ENCODE measurements at places on chromosomes 1 and 21.

GRCh38 chr1:229627003-229627402, 956 bp downstream of the URB2 start:
- DNase-seq: no peak

DNA sequence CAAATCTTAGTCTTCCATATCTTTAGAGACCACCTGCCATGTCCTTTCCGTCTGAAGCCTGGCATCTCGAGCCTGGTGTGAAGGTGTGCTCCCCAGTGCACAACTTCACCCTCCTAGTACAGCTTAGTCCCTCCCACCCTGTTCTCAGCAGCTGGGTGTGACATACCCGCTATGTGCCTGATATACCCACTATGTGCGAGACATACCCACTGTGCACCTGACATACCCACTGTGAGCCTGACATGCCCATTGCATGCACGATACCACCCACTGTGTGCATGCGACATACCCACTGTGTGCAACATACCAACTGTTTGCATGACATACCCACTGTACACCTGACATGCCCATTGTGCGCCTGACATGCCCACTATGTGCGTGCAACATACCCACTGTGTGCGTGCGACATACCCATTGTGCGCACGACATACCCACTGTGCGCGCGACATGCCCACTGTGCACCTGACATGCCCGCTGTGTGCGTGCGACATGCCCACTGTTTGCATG, 3.0 kb upstream of the RRP1 start:
- no peak for DNase-seq

DNA sequence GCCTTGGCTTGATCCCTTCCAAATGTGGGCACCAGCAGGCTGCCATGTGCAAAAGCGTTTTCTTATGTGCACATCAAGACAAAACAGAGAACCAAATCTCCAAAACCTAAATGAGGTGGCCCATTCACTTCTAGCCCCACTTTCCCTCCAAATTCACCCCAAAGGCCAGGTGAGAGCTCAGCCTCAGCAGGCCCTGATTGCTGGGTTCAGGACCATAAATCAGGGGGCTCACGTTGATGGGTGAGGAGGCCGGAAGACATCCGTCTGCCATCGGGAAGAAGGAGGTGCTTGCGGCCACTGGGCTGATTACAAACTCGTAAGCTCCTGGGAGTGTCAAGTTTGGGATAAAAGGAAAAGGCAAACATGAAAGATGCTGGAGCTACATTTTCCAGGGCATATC, 86.7 kb upstream of the CLDN14 start:
- DNase-seq: no peak

- DNase-seq: no peak
Measured at GRCh38 chr21:33643658-33644311, 1.5 kb downstream of the ITSN1 start.

DNA sequence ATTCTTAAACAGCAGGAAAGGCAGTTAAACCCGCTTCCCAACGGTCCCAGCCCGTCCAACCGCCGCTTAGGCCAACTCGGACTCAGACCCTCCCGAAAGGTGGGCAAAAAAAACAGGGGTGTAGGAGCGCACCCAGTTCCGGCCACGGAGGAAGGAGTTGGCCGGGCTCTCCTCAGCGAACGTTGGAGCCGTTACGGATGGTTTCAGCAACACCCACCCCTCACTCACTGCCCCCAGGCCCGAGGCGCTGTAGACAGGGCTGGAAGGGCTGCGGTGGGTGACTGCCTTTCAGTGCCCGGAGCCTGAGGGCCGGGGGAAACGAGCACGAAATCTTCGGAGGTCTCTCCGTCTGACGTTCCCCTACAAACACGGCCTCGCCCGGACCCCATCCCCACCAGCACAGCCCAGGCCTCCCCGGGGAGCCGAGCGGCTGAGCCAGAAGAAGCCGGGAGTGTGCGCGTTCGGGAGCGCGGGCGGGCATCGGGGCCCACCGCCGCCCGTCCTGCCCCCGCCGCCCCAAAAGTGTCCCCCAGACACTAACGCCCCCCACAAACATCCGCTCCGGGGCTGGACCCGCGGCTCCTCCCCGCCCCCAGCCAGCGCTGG, 1.3 kb downstream of the KDM5B start:
- DNase-seq: peak; percentile 62

DNA sequence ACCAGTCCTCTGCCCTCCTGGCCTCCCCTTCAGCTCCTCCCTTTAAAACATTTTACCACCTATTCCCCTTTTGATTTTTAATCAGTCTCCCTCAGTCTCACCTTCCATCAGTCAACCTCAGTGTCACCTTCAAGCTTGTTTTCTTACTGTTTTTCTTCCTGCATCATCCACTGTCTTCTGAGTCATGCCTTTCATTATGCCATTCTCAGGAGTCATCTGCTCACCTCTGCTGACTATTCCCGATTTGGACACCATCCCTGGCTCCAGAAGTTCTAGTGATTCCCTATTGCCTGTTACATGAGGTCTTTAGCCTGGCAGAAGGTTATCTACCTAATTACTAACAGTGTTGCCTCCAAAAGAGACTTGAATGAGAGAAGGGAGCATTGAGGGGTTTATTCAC, 23.9 kb downstream of the NFASC start:
- no peak for DNase-seq

DNA sequence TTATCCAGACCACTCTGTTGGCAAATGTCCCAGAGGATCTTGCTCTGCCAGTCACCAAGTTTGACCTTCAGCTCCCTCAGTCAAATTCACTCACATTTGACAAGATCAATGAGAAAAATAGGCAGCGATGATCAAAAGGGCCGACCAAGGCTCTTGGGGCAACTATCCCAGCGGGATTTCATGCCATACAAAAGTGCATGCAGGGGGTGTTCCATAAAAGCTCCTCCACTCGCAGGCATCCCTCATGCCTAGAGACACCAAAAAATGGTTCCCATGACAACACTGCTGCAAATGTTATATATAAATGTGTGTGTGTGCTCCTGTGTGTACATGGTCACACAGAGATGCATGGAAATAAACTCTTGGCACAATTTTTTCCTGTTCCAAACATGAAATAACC, 16.2 kb upstream of the EIF4G3 start:
- no peak for DNase-seq

DNA sequence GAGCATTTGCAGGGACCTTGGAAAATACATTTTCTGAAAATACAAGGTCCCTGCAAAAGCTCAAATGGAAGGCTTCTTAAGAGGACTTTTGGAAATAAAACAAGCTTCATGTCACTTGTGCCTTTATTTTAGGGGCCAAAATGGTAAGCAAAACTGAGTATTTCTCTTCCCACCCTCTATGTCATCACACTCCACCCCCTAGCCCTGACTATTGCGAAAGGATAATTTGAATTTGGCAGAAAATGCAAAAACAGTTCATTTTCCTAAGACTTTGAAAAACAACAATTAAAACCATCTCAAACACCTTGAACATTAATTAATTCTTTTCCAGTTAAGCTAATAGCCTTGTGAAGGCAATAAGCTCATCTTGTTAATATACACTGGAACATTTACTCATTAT, 201.7 kb downstream of the TM2D1 start:
- DNase-seq: no peak

GRCh38 chr21:39317134-39318090, 4.0 kb upstream of the BRWD1 start:
- DNase-seq: no peak

DNA sequence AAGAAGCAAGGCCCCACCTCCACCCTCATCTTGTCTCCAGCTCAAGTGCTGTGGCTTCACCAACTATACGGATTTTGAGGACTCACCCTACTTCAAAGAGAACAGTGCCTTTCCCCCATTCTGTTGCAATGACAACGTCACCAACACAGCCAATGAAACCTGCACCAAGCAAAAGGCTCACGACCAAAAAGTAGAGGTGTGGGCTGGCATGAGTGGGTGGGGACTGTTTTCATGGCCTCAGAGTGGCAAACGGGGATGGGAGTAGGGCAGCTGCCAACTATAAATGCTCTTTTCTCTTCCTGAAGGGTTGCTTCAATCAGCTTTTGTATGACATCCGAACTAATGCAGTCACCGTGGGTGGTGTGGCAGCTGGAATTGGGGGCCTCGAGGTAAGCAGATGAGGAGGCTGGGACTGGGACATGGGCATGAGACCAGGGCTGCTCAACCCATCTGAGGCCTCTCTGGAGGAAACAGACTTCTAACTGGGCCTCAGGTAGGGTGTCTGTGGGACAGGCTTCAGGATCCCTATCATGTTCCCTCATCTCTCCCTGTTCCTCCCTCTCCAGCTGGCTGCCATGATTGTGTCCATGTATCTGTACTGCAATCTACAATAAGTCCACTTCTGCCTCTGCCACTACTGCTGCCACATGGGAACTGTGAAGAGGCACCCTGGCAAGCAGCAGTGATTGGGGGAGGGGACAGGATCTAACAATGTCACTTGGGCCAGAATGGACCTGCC, 8.8 kb upstream of the P3R3URF start:
- no peak for DNase-seq

- no peak for DNase-seq
Measured at GRCh38 chr1:19511116-19511515, 25.8 kb upstream of the CAPZB start.

DNA sequence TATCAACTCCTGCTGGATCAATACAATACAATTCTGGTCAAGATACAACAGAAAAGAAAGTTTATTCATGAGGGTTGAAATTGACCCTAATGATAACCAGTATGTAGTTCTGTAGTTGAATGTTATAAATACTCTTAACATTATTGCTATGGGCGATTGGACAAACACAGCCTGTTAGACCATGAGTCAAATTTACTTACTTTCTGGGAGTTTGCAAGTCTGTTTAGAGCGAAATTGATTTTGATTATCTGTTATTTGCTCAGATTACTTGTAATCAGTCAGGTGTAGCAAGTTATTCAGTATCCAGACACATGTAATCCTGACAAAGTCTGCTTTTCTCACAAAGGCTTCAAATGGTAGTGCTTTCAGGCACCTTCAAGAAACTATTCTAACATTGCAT, 216.6 kb upstream of the B3GALT2 start:
- no peak for DNase-seq

GRCh38 chr1:205798577-205798976, 14.4 kb downstream of the SLC41A1 start:
- no peak for DNase-seq

DNA sequence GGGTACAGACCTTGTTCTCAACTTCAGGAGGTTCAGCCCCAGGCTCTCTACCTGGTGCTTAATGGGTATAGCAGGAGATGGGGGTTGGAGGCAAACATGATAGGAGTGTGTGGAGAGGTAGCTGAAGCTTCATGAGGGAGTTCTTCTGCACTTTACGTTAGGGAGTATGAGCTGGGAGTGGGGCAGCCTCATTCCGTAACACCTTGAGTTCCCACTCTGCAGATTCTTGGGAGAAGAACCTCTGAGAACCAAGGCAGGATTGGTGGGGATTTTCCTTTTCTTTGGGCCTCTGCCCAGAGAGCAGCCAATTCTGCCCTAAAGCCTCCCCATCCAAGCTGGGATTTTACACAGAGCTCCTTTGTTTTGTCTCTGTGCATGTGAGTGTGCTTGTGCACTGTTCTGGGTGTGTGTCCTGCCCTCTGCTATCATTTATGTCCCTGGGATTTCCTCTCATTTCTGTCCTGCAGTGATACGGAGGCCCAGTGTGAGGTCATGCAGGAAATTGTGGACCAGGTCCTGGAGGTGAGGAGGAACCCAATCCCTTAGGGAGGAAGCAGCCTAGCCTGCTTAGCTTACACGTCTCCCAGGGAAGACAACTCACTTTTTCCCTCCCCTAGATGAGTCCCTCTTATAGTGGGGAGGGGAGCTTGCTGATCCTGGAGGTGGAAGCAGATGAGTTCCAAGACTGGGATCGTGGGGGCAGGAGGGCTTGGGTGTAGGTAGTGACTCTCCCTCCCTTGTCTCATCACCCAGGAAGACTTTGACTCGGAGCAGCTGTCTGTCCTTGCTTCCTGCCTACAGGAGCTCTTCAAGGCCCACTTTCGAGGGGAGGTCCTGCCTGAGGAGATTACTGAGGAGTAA, 11.6 kb upstream of the SLC27A3 start:
- DNase-seq: peak; percentile 52

- DNase-seq: no peak
Measured at GRCh38 chr1:9008236-9008635, 18.0 kb downstream of the SLC2A7 start.

DNA sequence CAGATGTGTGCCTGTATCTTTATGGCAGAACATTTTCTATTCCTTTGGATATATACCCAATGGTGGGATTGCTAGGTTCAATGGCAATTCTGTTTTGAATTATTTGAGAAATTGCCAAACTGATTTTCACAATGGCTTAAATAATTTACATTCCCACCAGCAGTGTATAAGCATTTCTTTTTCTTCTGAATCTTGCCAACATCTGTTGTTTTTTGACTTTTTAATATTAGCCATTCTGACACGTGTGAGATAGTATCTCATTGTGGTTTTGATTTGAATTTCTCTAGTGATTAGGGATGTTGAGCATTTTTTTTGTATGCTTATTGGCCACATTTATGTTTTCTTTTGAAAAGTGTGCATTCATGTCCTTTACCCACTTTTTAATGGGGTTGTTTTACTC, 864.3 kb upstream of the ADAMTS5 start:
- no peak for DNase-seq

- no peak for DNase-seq
Measured at GRCh38 chr1:70486676-70487458, 75.8 kb downstream of the CTH start.

- DNase-seq: no peak
Measured at GRCh38 chr21:42140196-42140934, 69.2 kb downstream of the UMODL1 start.

All from right cardiac atrium (tissue), 5 donors.